ENCODE measurements at places on chromosomes 7 and 10.
A peak's percentile ranks its signal among the peaks of the same experiment; 100 is the strongest.

DNA sequence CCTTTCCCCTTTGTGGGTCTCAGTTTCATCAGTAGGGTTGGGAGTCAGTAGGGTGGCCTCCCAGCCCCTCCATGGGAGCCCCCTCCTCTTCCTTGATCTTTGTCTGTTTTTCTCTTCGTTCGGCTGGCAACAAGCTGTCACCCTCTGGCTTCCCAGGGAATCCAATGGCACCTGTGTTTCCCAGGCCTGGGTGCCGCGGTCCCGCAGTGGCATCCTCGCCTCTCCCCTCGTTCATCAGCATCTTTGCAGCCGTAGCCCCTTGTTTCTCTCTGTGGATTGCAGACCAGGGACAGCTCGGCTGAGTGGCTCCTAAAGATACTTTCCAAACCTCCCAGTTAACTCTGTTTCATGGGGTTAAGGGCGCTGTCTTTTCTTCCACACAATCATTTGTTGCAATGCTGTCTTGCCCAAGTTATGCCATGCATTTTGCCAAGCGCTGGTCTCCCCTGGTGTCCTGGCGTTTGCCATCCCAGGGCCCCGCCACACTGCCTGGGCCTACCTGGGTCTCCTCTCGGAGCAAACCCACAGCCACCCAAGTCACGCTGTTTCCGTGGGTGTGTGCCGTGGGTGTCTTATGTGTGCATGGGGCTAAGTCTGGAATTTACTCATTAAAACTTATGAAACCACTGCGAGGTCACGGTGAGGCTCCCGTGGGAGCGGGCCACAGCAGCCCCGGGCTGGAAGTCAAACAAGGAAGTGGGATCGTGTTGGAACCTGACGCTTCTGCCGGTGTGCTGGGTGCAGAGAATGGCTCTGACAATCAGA, 189.4 kb upstream of the SHH start:
- H3K27me3 ChIP-seq: no peaks in the 10 kb centered on the region
- no peaks in the 10 kb centered on the region for H3K4me1 ChIP-seq
- H3K4me3 ChIP-seq: no peak overlapping the region

GRCh38 chr7:112448891-112449290, 1.4 kb upstream of the IFRD1 start:
- peaks cover 16% of the 10 kb centered on the region for H3K4me1 ChIP-seq
- DNase-seq: no peak
- no peaks in the 10 kb centered on the region for H3K27me3 ChIP-seq
- H3K36me3 ChIP-seq: no peaks in the 10 kb centered on the region
- H3K27ac ChIP-seq: no peak overlapping the region

DNA sequence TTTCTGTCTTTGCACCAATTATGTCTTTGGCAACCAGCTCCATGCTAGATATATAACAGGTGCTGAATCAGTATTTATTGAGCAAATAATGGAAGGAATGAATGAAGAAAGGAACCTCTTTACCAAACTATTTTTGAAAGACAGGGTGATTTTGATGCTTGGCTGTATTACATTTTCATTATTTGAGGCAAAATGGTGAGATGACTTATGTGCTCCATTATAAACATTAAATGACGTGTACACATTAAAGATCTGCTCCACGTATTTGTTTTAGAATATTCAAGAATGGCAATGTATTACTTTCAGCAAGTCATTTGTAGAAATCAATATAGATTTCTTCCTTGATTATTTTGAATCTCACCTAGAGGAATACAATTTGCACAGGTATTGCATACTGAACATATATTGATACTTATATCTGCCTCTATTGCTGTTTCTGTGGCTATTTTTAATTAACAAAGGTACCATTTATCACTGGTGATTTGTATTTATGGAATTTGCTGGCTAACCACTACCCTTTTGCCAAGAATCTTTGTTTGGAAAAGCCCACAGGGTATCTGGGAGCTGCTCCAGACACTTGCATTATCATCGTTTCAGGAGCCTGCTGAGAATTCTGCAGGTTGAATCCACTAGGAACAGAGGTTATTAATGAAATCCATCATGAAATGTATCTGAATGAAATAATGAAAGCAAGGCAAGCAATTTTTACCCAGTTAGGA, 92.2 kb downstream of the SEMA3C start:
- no peak for DNase-seq
- H3K27ac ChIP-seq: no peak overlapping the region
- H3K36me3 ChIP-seq: no peaks in the 10 kb centered on the region
- no peaks in the 10 kb centered on the region for H3K4me1 ChIP-seq
- H3K4me3 ChIP-seq: no peak overlapping the region
- H3K27me3 ChIP-seq: no peaks in the 10 kb centered on the region

GRCh38 chr10:24701447-24701846, 22.2 kb downstream of the ARHGAP21 start:
- H3K27me3 ChIP-seq: no peaks in the 10 kb centered on the region
- no peak overlapping the region for H3K27ac ChIP-seq
- peaks cover 6% of the 10 kb centered on the region for H3K4me1 ChIP-seq
- H3K36me3 ChIP-seq: no peaks in the 10 kb centered on the region

DNA sequence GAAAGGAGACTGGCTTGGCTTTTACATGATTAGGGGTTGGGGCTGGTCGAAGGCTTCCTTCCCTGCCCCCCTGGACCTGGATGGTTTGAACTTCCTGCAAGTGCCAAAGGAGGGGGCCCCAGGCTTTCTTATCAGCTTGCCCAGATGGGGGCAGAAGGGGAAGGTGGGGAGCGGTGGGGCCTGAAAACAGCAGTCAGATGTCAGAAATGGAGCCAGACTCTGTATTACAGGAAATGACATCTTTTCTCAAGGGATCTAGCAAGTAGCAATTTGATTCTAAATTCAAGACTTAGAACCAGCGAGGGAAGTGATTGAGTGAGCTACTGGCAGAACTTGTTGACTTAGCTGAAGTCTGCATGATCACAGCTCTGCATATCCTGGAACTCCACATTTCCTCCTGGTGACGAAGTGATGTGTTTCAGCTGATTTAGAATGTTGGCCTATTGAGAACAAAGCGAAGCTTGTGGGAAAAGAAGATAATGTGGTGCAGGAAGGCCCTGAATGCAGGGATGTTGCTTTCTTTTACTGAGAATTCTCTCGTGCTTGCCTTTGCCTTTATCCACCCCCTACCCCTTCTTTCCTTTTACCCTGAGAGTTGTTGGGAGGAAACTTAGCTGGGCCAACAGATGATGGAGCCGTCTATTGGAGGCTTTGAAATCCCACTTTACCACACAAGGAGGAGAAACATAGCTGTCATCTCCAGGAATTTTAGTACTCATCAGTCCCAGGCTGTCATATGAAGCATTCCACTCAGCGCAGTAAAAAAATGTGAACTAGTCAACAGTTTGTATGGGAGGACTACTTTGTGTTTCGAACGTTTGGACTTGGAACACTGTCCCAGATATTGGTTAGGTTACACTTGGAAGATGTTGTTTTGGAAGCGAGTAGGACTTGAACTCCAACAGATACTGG, 43.2 kb downstream of the CCNY start:
- no peak overlapping the region for H3K4me3 ChIP-seq
- H3K27me3 ChIP-seq: no peaks in the 10 kb centered on the region
- peaks cover 34% of the 10 kb centered on the region for H3K4me1 ChIP-seq
- DNase-seq: no peak

DNA sequence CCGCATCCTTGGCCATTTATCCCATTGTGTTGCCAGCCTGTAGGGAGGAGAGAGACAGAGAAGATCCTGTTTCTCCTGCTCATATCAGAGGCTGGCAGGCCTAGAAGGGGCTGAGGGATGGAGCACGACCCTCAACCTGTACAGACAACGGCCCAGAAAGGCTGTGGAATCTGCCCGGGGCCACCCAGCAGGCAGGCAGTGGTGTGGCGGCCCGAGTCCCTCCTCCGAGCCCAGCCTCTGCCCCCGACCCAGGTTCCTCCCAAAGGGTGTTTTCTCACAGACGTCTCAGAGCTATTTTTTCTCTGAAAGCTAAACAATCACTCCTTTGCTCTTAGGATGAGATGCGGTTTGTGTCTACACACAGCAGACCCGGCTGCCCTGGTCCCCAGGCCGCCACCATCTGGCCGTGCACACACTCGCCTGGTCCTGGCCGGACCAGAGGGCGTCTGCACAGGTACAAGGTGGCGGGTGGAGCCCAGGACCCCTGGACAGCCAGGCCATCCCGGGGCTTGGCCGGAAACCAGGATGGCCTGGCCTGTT, 69.3 kb downstream of the FOXL3 start:
- peaks cover 3% of the 10 kb centered on the region for H3K4me1 ChIP-seq
- no peaks in the 10 kb centered on the region for H3K36me3 ChIP-seq
- no peak for DNase-seq
- peaks cover 58% of the 10 kb centered on the region for H3K27me3 ChIP-seq
- H3K27ac ChIP-seq: no peak overlapping the region

DNA sequence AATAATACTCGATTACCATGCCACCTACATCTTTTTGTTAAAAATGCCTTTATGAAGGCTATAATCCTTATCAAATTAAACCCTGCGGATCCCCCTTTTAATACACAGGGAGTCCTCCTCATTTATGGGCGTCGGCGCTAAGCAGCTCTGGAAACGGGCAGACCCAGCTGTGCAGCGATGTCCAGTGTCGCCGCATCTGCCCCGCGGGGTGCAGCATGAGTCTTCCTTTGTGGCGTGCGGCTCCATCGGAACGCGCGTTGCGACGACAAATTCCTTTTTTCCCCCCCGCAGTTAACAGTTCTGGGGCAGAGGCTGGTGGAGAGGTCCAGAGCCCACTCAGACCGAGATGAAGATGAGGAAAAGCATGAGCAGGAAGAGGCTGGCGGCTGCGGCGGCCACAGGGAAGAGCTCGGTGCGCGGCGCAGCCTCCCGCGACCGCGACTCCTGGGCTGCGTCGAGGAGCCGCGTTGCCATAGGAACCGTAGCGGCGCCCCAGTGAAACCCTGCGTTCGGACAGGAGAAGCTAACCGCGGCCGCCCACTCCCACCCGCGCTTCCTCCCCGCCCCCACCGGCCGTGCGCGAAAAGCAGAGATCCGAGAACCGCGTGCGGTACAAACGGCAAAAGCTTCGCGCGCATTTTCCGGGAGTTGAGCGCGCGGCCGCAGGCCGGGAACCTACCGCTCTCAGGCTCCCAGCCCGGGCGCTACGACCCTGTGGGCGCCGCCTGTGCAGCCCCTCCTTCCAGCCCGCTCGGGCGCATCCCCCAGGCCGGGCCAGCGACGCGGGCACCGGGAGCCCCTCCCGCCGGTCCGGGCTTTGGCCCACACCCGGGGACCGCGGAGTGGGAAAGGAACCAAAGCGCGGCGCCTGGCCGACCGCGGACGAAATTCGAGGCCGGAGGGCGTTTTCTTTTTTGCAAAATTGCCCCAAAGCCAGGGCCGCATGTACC, 130.6 kb downstream of the SPAG6 start:
- peak; percentile 82 for DNase-seq
- peaks cover 100% of the 10 kb centered on the region for H3K27me3 ChIP-seq
- H3K27ac ChIP-seq: no peak overlapping the region
- H3K4me1 ChIP-seq: peaks cover 9% of the 10 kb centered on the region
- no peaks in the 10 kb centered on the region for H3K36me3 ChIP-seq

DNA sequence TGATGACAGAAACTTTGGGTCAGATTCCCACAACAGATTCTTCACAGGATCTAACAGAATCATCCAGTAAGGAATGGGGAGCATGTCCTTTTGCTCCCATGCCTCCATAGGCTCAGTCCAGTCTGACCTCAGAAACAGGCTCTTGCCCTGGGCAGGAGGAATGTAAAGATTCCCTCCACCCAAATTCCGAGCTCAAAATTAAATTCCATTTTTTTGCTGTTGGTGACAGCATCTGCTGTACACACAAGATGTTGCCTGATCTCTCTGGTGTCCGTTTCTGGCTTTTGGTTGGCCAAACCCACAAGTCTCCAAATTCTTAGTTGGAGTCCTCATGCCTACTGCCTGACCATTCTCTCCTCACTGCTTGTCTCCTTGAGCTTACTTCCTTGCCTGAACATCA, 53.7 kb downstream of the SEM1 start:
- H3K27me3 ChIP-seq: no peaks in the 10 kb centered on the region
- H3K36me3 ChIP-seq: no peaks in the 10 kb centered on the region
- DNase-seq: no peak
- H3K4me3 ChIP-seq: no peak overlapping the region

DNA sequence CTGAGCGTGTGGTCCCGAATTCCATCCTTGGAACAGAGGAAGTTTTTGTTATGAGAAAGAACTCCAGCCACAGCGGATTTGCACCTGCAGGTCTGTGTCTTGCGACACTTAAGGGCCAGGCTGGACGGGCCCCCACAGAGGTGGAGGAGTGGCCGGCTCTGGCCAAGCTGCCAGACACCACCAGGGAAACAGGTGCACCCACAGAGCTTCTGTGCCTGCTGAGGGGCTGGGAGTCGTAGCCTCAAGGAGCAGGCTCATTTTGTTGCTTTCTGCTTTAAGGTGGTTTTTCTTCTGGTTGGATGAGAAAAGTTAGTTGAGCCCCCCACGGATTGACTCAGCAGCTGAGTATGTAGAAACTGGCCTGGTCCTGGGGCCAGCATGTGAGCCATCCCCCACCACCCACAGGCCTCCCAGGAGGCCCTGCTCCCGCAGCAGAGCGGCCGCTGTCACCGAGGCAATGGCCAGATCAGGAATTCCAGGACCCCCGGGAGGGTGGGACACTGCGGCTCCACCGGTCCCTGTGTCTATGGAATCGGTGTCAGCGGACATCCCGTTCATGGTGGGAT, 41.9 kb downstream of the NKX6-2 start:
- H3K27ac ChIP-seq: no peak overlapping the region
- H3K36me3 ChIP-seq: no peaks in the 10 kb centered on the region
- H3K27me3 ChIP-seq: peaks cover 81% of the 10 kb centered on the region
- DNase-seq: no peak
- peaks cover 29% of the 10 kb centered on the region for H3K4me1 ChIP-seq
- H3K4me3 ChIP-seq: no peak overlapping the region

GRCh38 chr7:44098092-44099068, 5.8 kb upstream of the AEBP1 start:
- no peak for DNase-seq
- no peaks in the 10 kb centered on the region for H3K4me1 ChIP-seq
- H3K27me3 ChIP-seq: peaks cover 17% of the 10 kb centered on the region

GRCh38 chr7:41503438-41503837, 199.5 kb downstream of the INHBA start:
- no peak for DNase-seq
- no peak overlapping the region for H3K27ac ChIP-seq
- no peaks in the 10 kb centered on the region for H3K27me3 ChIP-seq
- no peaks in the 10 kb centered on the region for H3K4me1 ChIP-seq
- H3K36me3 ChIP-seq: no peaks in the 10 kb centered on the region

DNA sequence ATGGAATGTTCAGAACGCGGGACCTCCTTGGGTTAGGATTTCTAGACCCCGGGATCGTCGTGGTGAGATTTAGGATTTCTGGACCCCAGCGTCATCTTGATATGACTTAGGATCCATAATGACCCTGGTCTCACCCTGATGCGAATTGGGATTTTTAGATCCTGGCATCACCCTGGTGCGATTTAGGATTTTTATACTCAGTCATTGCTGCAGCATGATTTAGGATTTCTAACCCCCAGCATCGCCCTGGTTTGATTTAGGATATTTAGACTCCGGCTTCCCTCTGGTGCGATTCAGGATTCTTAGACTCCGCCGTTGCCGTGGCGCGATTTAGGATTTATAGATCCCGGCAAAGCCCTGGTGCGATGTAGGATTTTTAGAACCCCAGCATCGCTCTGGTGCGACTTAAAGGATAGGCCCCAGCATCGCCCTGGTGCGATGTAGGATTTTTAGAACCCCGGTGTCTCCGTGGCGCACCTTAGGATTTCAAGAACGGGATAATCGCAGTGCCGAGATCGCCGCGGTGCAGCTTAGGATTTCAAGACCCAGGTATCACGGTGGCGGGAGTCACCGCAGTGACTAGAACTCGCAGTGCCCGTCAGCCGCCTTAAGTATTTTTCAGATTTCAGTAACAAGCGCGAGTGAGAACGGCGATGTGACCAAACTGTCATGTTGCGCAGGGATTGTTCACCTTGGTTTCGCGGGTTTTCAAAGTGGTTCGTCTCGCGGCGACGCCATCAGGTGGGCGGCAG, 814 bp downstream of the MEST start:
- peak; percentile 24 for DNase-seq
- H3K27me3 ChIP-seq: peaks cover 15% of the 10 kb centered on the region
- H3K4me1 ChIP-seq: peaks cover 15% of the 10 kb centered on the region
- H3K4me3 ChIP-seq: peak overlapping the region; percentile 64

All from neural progenitor cell (in vitro differentiated cells).